NCI-H2081 (cell line): ENCODE measurements at places on chromosomes 5 and 9.

GRCh38 chr5:89396278-89396954, 513.4 kb upstream of the MEF2C start:
- DNase-seq, result no peak

- DNase-seq, result no peak
Measured at GRCh38 chr5:11415751-11416150, 488.5 kb downstream of the CTNND2 start.

DNA sequence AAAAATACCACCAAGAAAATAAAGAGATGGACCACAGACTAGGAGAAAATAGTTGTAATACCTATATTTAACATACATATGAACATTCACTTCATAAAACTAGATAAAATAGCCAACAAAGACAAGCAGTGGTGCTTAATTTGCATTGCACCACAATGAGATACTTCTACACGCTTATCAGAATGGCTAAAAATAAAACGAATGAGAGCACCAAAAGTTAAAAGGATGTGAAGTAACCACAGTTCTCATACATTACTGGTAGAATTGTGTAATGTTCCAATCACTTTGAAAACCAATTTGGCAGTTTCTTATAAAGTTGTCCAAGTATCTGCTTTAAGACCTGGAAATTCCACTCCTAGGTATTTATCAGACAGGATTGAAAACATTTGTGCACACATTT, 198.9 kb upstream of the SGCD start:
- no peak for DNase-seq

- DNase-seq, result no peak
Measured at GRCh38 chr9:114491430-114492003, 13.8 kb downstream of the WHRN start.

DNA sequence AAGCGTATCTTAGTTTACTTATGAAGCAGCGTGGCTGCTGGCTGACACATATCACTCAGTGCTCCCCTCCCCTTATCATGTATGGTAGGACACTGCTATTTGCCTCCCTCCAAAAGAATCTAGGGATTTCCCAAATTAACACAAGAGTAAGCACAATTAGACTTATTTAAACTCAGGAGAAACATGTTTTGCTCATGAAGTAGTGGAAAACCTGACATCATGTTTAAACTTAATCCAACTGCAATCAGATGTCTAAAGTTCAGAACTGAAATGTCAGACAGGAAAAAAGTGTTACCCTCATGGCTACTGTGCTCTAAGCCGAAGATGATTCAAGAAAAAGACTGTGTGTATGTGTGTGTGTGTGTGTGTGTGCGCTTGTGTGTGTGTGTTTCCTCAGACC, 324.1 kb upstream of the TNC start:
- no peak for DNase-seq

- no peak for DNase-seq
Measured at GRCh38 chr9:72129271-72130156, 19.7 kb upstream of the GDA start.

DNA sequence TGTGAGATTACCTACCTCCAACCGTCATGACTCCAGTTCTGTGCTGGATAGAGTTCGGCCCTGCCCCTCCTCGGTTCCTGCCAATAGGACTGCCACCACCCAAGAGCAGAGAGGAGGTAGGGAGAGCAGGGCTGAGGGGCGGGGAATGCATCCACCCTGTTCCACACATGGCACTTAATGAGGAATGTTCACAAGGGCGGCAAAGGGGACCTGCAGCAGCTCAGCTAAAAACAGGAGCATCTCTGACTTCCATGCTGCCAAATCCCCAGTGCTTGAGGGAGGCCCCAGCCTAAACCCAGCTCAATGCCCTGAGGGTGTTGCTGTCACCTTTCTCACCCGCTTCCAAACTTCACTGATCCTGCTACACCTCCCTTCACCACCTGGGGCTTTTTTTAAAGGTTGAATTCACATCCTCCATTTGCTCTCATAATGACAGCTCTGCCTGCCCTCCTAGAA, 7.8 kb upstream of the DELE1 start:
- DNase-seq, result no peak

DNA sequence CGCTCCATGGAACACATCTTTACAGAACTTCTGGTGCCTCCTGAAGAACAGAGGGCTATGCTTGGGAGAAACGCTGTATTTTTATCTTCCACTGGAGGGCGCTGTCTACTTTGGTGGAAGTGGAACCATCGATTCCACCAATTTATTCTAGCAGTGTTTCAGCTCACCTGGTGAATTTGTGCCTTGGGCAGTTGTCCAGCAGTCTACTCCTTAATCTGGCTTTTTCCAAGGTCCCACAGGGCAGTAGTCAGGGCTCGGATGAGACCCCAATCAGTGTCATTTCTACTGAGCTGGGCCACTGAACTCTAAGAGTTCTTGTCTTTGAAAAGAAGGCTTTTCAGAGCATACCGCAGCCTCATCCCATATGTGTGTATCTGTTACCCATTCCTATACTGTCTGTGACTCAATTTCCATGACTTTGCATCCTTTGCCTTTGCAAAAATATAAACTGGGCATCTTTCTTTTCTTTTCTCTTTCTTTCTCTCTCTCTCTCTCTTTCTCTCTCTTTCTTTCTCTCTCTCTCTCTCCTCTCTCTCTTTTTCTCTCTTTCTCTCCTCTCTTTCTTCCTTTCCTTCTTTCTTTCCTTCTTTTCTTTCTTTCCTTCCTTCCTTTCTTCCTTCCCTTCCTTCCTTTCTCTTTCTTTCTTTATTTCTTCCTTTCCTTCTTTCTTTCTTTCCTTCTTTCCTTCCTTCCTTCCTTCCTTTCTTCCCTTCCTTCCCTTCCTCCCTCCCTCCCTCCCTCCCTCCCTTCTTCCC, 138.4 kb upstream of the ZNF618 start:
- peak; percentile 64 for DNase-seq
